Stimulated activated CD8-positive, alpha-beta memory T cell treated with anti-CD3 and anti-CD28 coated beads, Interleukin-15, amount 100 ng/mL, for 1 hour (primary cell): ENCODE measurements at places on chromosomes 3 and 15.

DNA sequence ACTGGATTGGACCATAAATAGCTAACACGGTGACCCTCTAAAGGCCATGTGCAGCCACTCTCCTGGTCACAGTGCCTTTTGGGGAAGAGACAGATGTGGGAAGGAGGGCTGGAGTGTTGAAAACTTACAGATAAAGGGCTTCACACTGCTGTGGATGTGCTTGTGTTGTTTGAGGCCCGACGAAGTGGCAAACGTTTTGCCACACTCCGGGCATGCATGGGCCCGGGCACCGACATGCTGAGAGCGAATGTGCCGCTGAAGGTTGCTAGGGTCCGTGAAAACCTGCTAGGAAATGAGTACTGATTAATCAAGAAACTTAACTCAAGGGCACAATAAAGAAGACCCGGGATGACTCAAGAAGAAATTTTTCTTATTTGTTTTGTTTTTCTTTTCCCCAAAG is 542.6 kb downstream of the MECOM start:
- no peak for DNase-seq

- DNase-seq: no peak
Observed at GRCh38 chr3:10855871-10856662, 40.0 kb downstream of the SLC6A11 start.

DNA sequence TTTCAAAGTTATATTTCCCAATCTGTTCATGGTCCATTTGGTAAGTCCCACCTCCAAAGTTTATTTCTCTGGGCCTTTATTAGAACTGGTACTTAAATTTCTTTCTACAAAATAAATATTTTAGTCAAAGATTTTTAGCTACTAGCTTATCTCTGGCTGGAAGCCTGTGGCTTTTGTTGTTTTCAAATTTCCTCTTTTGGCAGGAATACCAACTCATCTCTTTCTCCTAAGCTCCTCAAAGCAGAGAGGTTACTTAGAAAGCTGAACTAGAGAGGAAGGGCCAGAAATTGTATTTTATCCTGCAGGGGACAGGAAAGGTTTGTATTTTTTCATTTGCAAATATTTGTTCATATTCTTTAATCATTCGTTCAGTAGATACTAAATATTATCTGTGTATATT is 227.8 kb downstream of the TBL1XR1 start:
- no peak for DNase-seq

- DNase-seq: no peak
Observed at GRCh38 chr15:98151096-98151495, 190.6 kb downstream of the ARRDC4 start.

DNA sequence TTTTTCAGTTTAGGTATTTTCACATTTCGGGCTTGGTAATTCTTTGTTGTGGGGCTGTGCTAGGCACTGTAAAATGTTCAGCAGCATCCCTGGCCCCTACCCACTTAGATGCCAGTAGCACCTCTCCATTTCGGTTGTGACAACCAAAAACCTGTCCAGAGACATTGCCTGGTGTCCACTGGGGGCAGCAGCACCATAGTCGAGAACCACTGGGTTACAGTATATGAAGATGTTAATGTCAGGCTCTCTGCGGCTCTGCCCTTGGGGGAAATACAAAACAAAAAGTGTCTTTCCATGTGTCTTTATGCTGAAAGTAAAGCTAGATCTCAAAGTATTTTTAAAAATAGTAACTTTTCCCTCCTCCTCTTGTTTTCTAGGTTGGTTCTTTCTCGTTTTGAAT is 177.2 kb downstream of the ITPR1 start:
- no peak for DNase-seq
